NCI-H1930 (cell line): ENCODE measurements at places on chromosomes 3 and 15.

- no peak for DNase-seq
These were observed 99.8 kb upstream of the NR2F2 start for GRCh38 chr15:96230526-96231181.

- DNase-seq, result no peak
These were observed 121.7 kb upstream of the DLG1 start for GRCh38 chr3:197420115-197420514.

DNA sequence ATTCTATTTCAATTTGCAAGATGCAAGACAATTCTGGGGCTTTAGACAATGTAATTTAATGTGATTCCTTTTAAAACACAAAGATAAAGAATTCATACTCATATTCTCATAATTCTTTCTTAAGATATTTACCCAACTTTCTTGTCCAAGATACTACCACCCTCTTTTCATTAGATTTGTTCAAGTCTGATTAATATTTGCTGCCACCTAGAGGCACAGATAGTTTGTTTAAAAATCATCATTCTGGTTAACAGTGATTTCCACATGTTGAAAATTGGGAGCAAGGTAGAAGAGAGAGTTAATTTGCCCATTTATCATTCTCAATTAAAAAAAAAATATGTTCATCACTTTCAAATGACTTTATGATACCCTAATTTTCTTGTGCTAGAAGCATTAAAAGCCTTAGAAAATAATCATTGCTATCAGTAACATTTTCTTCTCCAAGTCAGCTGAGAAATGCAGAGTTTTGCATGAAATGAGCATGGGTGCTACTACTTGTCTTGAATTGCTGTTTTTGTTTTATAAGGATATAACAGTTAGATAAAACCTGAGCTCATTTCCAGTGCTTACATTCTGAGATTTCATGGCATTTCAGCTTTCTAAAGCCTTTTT is 11.6 kb downstream of the TAMM41 start:
- DNase-seq, result no peak

GRCh38 chr15:29514926-29515325 is 245.3 kb upstream of the NSMCE3 start:
- DNase-seq, result no peak

GRCh38 chr15:57337868-57338411 is 38.4 kb upstream of the CGNL1 start:
- DNase-seq, result no peak

GRCh38 chr15:79901958-79902357 is 5.1 kb upstream of the MTHFS start:
- DNase-seq, result no peak

GRCh38 chr3:45020534-45020933 is 5.6 kb upstream of the CLEC3B start:
- no peak for DNase-seq

- DNase-seq, result no peak
These were observed 380.8 kb upstream of the MEIS2 start for GRCh38 chr15:37481126-37481525.

DNA sequence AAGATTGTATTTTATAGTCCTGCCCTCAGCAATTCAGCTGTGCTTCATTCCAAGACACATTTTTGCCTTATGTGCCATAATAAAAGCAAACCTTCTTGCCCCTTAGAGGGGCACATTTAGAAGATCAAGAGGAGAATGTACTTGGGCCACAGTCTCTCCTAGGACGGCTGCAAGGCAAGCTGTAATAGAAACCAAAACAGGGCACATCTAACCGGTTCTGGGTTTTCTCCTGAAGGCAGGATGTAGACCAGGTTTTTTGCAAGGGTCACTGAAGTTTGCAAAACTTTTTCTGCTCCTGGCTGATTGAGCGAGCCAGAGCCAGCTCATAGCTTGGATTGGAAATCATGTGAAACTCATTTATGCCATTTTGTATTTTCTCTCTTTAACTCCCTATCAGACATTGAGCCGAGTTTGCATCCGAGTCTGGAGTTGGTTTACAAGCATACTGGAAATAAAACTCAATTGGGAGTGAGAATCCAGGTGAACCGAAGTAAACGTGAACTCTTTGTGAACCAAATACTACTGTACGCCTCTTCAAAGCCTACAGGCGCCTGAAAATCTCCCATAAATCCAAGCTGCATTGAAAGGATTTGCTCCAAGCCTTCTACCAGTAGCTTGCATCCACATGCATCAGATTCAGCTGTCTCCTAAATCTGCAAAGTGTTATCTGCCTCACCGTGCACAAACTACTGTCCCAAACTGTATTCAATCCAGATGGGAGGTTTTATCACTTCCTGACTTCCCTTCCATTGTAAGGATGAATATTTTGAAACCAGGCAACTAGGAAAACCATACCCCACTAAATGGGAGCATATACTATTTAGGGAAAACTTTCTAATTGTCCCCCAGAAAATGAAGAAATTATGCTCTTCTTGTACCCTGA is 60.9 kb upstream of the TSC22D2 start:
- DNase-seq, result no peak

- no peak for DNase-seq
These were observed 908 bp upstream of the RAB43 start for GRCh38 chr3:129122412-129123011.

GRCh38 chr3:10980312-10980711 is 12.2 kb upstream of the SLC6A1 start:
- no peak for DNase-seq

- DNase-seq, result no peak
These were observed 511.3 kb downstream of the GABRG3 start for GRCh38 chr15:27482287-27482686.

GRCh38 chr15:29542994-29543393 is 273.4 kb upstream of the NSMCE3 start:
- peak; percentile 2 for DNase-seq

GRCh38 chr3:142888099-142888480 is 793 bp downstream of the PCOLCE2 start:
- peak; percentile 20 for DNase-seq

DNA sequence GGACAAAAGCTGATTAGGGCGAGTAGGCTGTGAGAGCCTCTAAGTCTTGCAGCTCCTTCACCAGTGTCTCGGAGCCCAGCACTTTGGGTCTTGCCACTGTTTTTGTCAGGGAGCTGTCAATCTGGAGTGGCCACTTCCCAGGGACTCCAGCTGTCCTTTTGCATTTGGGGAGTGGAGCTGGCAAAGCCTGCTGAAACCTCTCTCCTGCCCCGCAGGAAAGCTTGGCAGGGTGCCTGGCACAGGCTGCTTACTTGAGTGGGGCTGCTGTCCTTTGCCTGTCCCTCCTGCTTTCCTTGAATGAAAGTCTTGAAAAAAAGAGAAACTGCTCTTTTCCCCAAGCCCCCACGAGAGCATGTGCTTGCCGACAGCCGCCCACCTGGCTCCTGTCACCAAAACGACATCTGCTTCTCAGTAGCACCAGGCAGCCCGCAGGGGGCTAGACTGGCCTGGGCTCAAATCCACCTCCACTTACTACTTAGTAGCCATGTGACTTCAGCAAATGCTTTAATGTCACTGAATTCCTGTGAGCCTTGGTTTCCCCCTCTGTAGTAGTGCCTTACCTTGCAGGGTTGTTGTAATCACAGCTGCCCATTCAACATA is 13.7 kb downstream of the USP13 start:
- DNase-seq, result no peak

DNA sequence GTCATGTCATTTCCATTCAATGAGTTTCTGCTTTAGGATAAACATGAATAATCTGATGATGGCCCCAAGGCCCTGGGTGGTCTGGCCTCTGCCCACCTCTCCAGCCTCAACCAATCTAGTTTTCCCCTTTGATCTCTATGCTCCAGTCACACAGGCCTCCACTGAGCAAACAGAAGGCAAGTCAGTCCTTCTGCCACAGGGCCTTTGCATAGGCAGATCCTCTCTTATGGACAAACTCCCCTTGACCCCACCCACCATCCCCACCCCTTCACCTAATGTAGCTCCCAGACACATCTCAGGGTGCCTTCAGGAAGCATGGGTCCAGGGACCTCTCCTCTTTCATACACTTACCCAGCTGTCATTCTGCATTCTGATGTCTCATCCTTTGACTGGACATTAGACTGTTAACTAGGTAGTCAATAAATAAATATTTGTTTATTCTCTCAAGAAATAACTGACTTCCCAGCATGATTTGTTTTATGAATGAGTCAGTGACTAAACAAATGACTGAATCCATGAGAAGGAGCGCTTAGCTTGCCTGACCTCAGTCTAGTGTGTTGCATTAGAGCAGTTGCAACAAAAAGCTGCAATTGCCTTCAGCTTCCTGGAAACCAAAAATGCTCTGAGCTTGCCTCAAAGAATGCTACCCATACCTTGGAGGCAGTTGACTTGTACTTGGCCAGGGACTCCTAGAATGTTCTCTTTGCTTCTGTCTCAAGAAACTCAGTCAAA is 386.6 kb upstream of the WNT5A start:
- DNase-seq, result no peak

- no peak for DNase-seq
These were observed 101.4 kb downstream of the TNIK start for GRCh38 chr3:171358881-171359198.

- no peak for DNase-seq
These were observed 910.0 kb upstream of the ROBO1 start for GRCh38 chr3:80677796-80678195.

- no peak for DNase-seq
These were observed 18.3 kb downstream of the P2RY1 start for GRCh38 chr3:152853196-152853595.

- DNase-seq, result no peak
These were observed 588.9 kb downstream of the NTRK3 start for GRCh38 chr15:87667643-87668042.

DNA sequence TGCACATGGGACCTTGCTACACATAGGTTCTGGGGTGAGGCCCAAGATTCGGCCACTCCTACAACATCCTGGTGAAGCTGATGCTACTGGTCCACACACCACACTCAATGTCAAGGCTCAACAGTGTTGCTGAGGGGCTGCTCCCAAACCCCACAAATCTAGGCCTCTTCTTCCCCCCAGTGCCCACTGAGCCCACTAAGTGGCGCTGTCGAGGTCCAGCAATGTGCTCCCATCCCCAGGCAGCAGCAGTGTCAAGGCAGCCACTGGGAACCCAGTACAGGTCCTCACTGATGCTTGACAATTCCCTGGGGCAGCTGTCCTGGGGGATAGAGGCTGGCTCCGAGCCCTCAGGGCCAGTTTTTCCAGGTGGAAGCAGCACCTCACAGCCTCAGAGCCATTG is 21.5 kb downstream of the SCN5A start:
- DNase-seq, result no peak

DNA sequence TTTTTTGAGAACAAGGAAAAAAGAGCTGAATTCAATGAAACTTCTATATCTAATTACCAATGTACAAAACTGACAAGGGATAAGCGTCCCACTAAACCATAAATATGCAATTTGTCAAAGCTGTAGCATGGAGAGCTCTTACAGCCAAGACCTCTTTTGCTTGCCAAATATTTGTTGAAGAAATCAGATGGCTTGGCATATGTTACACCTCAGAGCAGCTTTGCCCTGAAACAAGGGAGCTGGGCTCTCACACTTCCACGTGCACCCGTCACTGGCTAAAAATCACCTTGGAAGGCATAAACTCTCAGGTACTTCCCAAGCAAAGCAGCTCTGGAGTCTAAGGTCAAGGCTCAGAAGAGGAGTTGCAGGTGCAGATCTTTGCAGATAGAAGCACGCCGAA is 324.7 kb upstream of the SLCO3A1 start:
- DNase-seq, result no peak

DNA sequence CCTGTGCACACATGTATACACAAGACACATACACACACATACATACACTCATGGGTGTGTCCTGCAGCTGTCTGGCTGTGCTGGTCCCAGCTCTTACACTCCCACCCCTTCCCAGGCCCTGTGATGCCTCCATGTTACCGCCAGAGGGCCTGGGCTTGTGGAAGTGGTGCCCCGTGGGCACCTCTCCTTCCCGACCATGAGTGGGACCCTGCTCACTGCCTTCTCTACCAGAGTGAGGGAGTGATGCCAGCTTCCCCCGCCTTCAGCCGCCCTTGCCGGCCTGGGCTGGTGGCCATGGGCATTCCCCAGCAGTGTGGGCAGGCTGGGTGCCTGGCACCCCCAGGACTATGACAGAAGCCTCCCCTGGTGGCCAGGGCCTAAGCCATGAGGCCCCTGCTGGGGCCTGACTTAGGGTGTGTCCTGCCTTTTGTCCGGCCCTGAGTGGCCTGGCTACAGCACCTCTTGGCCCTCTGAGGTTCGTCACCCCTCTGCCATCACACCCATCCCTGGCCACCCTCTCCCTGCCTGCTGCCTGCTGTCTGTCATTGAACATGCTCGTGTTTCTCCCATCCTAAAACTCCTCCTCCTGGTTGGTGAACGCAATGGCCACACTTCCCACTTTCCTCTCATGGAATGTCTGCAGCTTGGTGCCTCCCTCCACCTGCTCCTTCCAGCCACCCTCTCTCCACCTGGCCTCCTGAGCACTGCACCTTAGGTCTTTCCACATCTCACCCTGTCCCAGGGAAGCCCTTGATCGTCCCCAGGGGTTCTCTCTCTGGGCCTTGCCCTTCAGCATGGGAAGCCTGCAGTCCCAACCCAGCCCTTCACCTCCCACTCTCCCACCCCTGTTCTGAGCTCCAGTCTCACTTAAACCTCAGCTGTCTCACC is 14.6 kb downstream of the HDAC11 start:
- DNase-seq, result no peak

GRCh38 chr3:197183582-197183981 is 114.8 kb downstream of the DLG1 start:
- no peak for DNase-seq

DNA sequence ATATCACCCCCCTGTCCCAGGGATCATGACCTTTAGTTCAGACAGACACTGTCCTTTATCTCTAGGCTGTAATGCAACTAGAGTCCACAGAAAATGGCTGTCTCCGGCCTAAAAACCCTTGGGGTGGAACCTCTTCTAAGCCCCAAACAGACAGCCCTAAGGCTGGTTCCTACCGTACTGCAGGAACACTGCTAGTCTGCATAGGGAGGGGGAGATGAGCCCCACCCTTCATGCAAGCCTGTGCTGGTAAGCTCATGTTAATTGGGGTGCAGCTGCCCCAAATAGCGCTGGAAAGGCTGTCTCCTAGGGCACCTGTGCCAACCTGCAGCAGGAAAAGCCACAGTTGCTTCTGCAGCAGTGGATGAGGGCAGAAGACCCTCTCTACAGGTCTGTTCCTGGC is 252.1 kb upstream of the MDFIC2 start:
- no peak for DNase-seq

GRCh38 chr3:122893282-122893681 is 98.4 kb downstream of the SLC49A4 start:
- DNase-seq, result no peak

DNA sequence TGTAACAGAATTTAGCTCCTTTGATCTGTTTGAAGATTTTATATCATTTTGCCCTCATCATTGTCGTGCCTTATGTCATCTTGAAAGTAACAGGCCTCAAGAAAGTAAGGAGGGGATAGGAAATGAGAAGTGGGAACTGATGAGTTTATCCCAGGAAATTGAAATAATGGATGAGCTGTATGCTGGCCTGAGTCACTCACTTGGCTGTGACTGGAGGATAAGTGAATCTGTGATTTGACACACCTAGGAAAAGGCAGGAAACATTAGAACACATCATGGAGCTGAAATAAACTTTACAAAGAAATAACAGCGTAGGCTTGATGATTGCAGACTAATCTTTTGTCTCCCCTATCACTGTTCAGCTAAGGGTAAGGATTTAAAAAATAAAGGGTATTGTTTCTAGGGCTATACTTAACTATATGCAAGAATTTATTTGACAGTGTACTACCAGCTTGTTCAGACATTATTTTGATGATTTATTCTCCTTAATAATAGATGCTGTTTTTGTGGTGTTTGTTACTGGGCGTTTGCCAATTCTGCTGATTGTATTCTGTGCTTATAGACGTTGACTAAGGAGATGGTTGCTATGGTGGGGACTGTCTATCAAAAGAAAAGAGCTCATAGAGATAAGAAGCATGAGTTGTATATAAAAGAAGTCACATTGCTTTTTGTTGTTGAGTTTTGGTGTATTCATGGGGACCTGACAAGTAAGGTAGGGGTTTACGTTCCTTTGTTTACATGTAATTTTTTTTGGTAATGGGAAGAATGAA is 105.6 kb upstream of the ROPN1 start:
- no peak for DNase-seq
